ENCODE measurements at places on chromosomes 3 and 15.

GRCh38 chr3:126616931-126617330 lies 38.0 kb downstream of the TXNRD3 start:
- no peak for DNase-seq

GRCh38 chr15:83871808-83872559 lies 218.1 kb downstream of the ADAMTSL3 start:
- no peak for DNase-seq

DNA sequence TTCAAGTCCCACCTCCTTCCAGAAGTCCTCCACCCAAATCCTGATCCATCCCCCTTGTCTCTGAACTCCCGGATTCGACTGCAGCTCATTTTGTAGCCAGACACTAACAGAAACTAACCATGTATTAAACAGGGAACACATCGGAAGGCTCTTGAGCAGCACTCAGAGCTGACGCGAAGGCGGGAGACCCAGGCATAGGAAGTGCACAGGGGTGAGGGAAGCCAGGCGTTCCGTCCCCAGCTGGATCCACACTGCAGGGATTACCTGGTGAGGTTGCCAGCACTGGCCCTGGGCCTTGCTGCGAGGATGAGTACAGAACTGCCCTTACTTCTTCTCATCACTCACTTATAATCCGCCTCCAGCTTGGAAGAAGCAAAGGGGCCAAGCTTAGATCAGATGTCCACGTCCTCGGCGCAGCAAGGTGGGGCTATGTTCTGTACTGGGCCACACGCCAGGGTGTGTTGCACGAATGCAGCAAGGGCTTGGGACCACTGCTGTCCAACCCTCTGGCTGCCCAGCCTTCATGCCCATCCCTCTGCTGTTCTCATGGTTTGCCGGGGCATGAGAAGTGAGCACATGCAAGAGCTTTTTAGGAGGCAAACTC lies 124.2 kb upstream of the SMAD3 start:
- no peak for DNase-seq

GRCh38 chr3:112627419-112627818 lies 13.5 kb downstream of the CCDC80 start:
- no peak for DNase-seq

DNA sequence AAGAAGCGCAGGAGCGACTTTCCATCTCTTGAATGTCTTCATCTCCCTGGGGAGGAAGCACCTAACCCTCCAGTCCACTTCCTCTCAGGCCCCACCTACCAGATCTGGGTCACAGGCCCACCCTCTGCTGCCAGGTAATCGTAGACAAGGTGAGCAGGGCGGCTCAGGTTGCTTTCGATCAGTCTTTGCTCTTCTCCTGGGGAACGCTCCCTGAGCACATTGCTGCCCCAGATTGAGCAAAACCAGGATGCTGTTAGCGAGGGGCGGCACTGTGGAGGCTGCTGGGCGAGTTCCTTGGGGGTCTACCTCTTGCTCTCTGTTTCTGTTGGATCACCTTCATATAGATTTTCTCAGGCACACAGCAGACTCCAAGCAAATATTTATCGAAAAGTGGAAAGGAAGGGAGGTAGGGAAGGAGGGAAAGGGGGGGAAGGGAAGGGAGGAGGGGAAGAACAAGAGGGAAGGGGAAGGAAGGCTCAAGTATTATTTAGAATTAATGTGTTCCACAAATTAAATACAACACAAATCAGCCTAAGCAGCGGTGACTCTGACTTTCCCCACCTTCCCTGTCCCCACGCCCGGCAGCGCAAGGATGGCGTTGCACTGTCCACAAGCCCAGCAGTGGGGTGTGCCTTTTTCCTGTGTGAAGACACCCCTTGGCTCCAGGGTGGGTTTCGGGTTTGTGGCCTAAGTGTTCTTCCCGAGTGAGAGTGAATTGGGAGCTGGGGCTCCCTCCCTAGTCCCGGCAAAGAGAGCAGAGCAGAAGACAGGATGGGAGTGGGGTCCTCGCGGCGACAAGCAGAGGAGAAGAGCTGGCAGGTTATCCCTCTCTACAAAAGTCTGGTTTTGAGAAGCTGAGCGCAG lies 6.1 kb upstream of the PCSK6 start:
- no peak for DNase-seq

DNA sequence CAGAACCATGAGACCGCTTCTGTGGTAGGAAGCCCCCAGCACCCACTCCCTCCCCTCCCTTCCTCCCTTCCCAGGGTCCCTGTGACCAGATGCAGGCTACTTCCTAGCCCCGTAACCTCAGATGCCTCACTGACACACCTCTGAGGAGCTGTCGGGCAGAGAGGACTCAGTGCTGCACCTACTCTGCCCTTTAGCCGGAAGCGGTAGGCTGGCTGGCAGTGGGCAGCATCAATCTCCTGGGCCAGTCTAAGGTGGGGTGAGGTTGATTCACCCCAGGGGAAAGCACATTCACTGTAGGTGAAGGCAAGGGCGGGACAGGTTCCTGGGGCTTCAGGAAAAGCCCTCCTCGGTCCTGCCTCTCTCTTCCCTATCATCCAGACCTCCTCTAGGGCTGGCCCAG lies 19.1 kb downstream of the CSRNP1 start:
- no peak for DNase-seq

- DNase-seq = no peak
Observed at GRCh38 chr15:73317651-73318462, 50.9 kb downstream of the HCN4 start.

DNA sequence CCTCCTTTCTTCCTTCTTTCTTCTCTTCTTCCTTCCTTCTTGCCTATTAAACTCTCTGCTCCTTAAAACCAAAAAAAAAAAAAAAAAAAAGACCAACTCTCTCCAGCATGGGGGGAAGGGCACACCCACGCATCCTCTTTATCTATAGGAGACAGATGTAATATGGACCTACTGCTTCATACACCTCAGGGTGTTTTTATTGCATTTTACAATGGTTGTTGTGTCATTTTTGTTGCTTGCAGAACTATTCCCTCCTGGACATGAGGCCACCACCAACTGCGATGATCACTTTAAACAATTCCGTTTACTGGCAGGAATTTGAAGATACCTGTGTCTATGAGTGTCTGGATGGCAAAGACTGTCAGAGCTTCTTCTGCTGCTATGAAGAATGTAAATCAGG lies 561.4 kb downstream of the GABRG3 start:
- DNase-seq = no peak

DNA sequence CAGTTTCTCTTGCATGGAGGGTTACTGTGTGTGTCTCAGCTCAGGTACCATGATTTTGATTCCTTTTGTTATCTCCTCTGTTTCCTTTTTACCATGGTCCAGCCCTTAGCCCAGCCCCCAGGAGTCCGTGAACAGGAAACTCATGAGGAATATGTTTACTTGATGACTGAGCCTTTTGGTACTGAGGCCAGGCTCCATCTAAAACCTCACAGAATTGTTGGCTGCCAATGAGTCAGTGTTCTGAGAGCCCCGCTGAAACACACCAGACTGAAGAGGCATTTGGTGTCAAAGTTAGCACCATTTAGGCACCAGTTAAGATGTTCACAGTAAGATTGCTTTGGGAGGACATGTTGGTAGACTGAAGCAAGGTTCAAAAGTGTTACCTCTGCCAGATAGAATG lies 80.9 kb downstream of the DGKG start:
- no peak for DNase-seq

DNA sequence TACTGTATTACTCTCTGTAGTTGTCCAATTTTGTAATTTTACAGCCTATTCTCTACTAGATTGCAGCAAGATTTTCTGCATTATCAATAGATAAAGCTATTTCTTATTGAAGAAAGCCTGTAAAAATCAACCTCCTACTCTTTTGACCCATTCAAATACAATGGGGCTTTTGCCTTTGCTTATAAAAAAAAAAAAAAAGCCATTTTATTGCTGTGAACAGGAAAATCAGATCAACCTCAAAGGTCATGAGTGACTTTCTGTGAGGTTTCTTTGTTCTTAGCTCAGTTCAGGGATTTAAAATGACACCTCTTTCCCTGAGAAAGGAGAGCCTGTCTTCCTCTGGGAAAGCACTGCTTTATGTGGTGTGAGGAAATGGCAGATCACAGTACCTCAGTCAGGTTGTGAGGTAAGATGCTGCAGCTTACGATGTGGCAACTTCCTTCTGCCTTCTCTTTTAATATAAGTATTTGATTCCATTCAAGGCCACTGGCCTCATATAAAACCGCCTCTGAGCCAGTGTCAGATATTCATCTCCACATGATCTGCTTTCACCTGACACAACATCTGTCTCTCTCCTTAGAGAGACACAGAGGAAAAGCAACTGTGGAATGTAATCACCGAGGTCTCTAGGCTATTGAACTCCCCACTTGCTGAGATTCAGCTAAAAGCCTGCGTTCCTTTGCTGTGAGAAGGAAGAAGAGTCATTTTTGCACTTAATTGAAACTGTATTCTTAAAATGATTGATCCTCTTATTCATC lies 161.5 kb upstream of the MB21D2 start:
- no peak for DNase-seq

- DNase-seq = no peak
Observed at GRCh38 chr3:10722911-10723310, 93.1 kb upstream of the SLC6A11 start.

GRCh38 chr3:87333393-87333892 lies 57.1 kb upstream of the POU1F1 start:
- no peak for DNase-seq

DNA sequence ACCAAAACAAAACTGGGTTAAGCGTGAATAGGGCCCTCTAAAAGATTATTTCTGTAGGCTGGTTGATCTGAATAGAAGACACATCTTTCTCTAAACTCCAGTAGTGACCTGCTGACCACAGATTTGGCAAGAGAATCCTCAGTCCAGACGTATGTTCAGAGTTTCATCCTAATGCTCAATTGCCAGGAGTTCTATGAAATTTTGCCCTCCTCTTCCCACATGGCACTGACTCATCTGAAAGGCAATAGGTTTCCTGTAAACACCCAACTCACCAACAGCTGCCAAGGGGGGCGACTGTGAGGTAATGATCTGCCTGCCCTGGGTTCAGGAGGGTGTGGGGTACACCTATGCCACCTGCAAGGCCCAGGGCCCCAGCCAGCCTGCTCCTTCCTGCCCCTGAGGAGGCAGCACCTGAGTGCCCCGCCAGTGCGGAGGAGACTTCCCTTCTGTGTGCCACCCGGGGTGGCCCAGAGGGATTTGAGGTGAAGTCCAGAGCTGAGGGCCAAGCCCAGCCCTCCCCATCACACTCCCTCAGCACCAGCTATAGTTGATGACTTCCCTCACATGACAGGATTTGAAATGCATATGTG lies 8.4 kb upstream of the PLA2G4D start:
- DNase-seq = no peak

- DNase-seq = no peak
Observed at GRCh38 chr3:40691452-40691861, 166.7 kb downstream of the ZNF621 start.

DNA sequence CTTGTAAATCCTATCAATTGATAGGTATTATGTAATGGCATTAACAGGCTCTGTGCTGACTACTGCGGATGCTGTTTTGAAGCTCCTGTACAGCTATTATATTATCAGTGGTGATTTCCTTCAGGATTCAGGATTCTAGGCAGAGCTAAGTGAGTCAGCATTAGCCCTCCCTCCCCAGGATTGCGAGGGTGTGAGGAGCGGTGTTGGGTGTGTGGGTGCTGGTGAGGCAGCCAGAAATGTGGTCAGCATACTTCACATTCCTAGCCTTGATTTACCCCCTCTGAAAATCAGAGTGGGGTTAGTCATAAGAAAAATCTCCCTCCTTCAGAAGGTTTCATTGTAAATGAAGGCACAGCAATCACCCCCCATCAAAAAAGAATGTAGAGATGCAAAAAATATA lies 72.5 kb downstream of the SNTN start:
- DNase-seq = no peak

DNA sequence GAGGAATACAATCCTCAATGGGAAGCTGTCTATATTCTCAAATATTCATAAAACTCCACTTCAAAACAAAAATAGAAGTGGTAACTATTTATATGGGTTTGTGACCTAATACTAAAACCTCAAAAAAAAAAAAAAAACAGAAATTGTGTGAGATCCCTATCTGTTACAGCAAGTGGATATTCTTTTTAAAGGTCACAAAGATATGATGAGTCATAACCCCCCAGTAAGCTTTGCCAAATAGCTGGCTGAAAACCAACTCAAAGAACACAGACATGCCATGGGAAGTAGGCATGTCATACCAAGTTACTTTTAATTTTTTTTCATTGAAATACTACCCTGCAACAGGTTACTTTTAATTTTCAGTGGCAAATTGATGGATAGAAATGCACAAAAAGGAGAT lies 62.5 kb downstream of the CBLB start:
- DNase-seq = no peak

Data from stimulated activated naive CD8-positive, alpha-beta T cell treated with anti-CD3 and anti-CD28 coated beads, Interleukin-15, Interleukin-2, amounts not matched to agents 100 U/mL and 50 U/mL, for 24 hours (primary cell).